Neuronal stem cell (in vitro differentiated cells): ENCODE measurements at places on chromosomes 6 and 20.

DNA sequence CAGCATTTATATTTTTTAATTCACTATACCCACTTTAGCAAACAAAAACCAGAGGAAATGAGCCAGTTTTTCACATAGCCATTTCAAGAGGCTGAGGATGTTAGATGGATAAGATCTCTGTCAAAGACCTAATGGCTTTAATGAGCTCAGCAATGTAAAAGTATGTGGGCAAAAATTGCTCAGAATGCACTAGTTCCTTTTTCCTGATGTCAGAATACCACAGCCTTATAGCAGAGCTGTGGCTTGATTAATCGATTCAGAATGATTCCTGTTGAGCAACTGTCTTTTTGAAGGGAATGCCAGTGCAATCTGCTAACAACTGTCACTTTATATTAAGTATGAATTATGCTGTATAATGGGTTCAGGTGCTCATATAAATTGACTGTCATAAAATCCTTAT is 100.6 kb upstream of the HIVEP1 start:
- no peak for DNase-seq

DNA sequence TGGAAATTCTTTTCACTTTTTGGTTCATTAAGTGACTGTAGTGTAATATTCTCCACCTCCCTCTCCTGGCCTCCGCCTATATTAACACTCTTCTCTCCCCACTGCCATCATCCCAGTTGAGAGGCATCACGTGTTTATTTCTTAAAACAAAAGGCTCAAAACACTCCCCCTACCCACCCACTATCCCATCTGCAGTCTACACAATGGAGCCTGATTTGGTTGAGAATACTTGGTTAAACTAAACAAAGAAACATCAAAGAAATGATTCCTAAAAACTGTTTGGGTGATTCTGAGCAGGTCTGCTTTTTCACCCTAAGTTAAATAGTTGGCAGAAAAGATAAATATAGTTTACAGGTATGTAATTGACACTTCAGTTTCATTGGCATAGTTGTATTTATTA is 5.9 kb downstream of the TFAP2B start:
- no peak for DNase-seq

DNA sequence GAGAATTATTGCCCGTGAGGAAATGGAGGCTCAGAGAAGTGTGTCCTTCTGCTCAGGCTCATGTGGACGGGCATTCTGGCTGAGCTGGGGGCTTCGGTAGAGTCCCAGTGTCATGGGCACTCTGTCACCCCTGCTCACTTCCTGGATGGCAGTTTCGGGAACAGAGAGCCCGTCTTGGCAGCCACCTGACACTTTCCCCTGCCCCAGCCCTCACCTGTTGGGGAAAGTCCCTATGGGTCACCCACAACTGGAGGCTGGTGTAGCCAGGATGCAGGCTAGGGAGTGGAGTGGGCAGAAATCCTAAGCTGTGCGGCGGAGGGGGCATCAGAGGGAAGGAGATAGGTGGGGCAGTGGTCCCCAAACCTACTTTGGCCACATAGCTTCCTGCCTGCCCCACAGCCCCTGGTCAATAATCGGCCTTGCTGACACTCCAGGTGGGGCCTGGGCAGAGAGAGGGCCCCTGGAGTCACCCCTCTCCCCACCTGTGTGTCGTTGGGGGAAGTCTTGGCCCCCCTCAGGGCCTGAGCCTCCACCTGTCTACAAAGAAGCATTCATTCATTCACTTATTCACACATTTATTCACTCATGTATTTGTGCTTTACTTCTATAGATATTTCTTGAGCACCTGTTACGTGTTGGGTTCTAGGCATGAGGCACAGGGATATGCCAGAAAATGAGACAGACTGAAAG is 40.5 kb downstream of the SNAI1 start:
- DNase-seq = no peak

DNA sequence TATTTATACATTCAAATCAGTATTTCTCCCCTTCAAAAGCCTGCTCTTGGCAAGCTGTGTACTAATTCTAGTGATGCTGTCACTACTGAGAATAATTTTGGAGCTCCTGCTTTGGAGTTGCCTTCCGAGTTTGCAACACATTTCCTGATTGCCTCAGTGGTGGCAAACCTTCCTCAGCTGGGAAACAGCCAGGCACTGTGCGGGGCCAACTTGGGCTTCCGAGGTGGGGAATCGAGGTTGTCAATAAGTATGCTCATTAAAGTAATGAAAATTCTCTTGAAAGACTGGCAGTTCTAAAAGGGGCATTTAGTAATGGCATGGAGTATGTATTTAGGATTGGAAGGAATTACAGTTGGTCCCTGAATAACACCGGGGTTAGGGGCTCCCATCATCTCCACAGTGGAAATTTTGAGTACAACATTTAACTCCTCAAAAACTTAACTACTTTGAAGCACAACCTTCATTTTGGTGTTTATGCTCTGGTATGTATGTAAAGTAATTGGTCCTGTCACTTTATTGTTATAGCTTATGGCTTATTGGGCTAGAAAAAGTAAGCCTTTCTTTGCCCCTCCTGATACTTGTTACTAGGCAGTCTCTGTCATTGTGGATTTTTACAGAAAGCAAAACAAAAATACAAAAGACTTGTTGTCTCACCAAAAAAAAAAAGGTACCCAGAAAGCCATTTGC is 2.7 kb downstream of the PAQR8 start:
- no peak for DNase-seq

DNA sequence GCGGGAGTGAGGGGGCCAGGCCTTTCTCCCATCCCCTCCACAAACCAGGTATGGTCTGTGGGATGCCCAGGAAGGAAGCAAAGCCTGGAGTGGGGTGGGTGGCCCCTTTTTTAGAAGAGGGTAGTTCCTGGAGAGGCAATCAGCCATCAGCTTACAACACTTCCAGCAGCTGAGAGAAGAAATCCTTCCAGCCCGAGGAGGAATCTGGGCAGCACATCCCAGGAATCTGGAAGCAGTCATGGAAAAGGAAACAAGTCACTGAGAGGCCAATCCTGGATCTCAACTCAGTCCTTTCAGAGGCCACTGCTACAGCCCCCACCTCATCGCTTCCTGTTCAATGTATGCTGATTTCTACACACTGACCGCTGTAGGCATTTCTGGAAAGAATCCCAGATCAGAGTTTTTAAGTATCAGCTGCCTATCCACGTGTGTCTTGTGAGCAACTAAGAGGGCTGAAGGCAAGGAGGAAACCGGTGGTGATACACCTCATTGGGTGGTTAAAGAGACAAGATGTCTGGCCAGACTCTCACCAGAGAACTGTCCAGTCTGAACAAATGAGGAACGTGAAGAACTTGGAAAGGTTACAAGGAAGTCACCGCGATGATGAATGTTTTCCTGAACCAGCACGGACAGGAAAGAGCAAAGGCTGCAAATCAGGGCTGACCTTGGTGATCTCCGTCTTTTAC is 92.9 kb upstream of the SHLD1 start:
- DNase-seq = no peak

GRCh38 chr6:38273325-38273724 is 366.4 kb downstream of the BTBD9 start:
- no peak for DNase-seq

DNA sequence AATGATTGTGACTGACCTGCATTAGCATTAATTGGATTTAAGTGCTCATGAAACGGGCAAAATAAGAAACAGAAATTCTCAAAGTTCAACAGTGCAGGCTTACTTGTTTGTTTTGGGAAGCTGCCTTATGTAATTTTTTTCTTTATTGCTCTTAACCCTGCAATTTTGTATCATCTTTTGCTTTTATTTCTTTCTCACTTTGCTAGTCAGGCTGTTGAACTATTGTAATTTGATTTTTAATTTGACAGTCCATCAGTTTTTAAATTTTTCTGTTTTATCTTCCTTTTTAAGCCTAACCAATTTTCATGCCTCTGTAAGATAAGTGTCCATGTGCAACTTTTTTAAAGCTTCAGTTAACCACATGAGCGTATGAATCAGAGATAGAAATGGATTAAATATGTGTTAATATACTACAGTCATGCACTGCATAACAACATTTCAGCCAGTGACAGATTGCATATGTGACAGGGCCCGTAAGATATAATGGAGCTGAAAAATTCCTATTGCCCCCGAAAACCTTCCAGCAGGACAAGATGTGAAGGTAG is 44.6 kb downstream of the PEX7 start:
- no peak for DNase-seq

DNA sequence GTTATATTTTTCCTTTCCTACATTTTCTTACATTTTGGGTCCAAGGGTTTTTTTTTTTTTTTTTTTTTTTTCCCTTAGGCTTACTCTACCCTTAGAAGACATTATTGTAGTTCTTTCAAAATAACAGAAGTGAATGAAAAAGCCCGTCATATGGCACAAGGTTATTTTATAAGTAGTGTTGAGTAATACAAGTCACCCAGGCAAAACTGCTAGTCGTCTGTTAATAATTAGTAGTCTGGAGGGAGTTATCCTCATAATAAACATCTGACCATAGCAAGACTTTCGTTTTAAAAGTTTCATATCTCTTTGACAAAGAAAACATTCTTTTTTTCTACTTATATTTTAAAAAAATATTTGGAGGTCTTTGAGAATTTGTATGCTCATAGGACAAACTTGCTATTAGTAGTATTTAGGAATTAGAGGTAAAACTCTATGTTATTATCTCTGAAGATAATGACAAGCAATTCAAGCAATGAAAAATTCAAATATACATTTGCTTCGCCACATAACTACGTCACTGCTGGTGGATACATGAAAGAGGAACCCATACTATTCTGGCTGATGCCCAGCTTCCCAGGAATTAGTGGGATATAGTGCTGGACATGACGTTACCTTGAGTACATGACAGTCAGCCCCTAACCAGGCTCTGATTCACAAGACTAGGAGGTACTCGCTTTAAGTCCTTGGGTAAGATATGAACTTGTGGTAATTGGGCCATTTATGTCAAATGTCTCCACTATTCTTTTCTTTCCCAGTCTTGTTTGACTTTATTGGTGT is 532.8 kb downstream of the GRIK2 start:
- no peak for DNase-seq

- no peak for DNase-seq
Measured at GRCh38 chr6:113697632-113698410, 159.3 kb upstream of the MARCKS start.

- DNase-seq = no peak
Measured at GRCh38 chr6:34953061-34954025, 64.3 kb downstream of the ANKS1A start.

DNA sequence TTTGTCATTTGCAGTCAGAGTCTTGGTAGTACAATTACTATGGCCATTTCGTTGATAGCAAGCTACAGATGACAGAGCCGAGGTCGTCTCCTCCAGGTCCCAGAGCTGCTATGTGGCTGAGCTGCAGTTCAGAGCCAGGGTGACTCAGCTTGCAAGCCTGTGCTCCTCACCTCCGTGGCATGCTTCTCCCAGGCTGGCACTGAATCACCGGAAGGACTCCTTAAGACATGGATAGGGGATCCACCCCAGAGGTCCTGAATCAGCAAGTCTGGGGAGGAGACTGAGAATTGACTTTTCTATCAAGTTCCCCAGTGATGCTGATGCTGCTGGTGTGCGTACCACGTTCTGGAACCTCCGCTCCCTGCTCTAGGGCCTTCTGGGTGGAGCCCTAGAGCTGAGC is 291.2 kb downstream of the CDH26 start:
- DNase-seq = no peak

- DNase-seq = no peak
Measured at GRCh38 chr6:152423216-152424103, 213.7 kb downstream of the SYNE1 start.

DNA sequence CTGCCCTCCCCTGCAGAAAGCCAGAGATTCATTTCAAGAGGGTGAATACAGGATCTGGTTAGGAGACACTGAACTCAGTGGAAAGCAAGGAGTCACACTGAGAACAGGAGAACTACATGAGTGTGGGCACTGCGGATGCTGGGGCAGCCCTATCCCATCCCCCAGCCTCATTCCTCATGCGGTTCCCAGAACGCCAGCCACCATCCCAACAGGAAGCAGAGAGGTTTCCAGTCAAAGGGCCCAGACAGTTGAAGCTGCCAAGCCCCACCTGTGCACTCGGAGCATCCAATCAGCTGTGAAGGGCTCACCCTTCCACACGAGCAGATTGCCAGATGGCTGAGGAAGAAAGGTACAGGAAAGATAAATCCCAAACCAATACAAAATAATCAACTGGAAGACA is 50.7 kb upstream of the PRND start:
- no peak for DNase-seq

DNA sequence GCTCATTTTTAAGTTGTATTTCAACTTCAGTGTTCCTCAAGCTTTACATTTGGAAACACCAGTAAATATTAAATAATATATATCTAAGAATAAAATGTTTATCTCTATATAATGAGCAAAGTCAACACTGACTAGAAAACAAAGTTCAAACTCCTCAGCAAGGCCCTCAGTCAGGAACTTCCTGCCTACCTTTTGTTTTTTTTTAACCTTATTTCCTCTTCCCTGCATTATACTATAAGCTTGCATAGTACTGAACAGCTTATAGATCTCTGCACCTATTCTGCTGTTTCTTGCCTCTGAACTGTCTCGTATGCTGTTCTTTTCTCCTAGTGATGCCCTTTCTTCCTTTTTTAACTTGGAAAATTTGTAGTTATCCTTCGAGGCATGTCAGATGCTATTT is 29.6 kb downstream of the ADGB start:
- DNase-seq = no peak

- no peak for DNase-seq
Measured at GRCh38 chr6:111794727-111795452, 78.4 kb downstream of the FYN start.

DNA sequence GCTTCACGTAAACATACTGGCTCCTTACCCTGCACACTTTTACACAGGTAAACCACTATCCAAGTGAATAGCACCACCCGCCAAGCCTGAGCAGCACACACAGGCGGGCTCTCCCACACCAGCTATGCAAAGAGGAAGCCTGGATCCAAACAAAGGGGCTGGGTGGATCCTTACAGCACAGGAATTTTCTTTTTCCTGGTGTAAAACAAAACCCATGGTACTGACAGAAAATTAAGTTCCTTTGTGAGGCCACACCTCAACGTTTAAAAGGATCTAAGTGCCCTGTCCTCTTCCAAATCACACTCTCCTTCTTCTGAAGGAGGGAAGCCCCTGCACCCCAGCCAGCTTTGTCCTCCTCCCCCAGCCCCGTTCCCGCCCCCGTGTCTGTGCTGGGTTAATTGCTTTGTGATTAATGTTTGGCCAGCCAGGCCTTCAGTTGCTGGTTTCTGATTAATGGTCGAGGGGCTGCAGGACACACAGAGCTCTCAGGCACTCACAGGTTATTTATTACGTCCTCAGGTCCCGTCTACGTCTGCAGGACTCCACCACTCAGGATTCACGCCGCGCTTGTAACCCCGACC is 6.1 kb downstream of the DACT2 start:
- no peak for DNase-seq

- no peak for DNase-seq
Measured at GRCh38 chr20:63168861-63169260, 47.1 kb downstream of the YTHDF1 start.

GRCh38 chr20:51042657-51043247 is 19.8 kb upstream of the KCNG1 start:
- DNase-seq = no peak

DNA sequence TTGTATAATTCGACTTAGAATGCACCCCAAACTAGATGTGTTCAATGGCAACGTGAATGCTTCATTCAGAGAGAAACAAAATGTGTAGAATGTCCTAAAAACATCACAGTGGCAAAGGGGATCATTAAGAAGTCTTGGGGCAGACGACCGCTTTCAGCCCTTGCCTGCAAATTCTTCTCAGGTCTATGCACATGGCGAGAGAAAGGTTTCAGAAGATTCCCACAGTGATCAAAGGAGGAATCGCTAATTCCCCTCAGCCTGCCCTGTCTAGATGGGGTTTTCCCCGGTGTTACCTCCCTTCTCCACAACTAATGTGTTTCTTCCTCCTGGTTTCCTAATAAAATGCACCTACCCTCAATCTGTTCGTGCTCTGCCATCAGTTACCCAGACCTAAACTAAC is 13.3 kb upstream of the NHSL1 start:
- peak; percentile 44 for DNase-seq
